Stimulated activated CD4-positive, alpha-beta T cell treated with anti-CD3 and anti-CD28 coated beads, TNF-alpha, amount 100 ng/mL, for 1 hour (primary cell): ENCODE measurements at places on chromosomes 7 and 10.

DNA sequence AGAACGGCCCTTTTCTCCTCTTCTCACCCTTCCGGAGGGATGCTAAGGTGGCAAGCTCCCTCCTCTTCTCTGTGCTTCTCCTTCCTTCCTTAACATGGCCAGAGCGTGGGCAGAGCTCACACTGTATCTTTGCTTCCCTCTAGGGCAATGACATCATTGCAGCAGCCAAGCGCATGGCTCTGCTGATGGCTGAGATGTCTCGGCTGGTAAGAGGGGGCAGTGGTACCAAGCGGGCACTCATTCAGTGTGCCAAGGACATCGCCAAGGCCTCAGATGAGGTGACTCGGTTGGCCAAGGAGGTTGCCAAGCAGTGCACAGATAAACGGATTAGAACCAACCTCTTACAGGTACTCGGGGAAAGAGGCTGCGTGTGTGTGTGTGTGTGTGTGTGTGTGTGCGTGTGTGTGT lies 36.6 kb downstream of the AP3M1 start:
- no peak for DNase-seq

DNA sequence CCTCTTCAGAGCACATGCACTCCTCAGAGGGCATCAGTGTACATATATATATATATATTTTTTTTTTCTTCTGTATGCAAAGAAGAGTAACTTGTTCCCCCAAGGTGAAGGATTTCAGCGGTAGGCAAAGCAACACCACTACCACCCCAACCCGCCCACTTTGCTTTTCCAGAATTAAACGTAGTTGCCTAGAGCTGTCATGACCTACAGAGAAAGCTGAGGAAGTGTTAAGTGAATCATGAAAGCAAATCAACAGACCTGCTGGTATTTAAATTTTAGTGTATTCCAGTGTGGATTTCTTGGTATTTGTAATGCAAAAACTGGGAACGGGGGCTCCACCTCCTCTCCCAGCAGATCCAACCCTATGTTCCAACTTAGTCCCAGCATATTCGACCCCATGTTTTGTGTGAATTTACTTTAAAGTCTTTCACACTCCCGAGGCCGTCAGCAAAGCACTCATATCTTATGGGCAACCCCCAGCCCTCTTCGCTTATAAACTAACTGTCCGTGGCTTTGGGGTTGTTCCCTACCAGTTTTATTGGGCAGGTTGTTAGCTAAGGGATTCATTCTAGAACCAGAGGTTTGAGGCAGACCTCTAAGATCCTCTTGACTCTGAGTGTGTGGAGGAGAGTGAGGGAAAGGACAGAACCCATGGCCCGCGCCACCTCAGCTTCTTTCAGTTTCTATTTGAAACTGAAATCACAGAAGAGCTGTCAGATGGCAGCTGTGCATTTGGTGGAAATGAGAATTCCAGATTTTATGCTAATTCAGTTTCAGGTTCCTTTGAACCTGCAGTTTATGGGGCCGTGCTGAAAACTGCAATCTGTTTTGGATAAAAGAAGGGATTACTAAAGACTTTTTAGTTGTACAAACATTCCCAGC lies 450.2 kb upstream of the GALNT17 start:
- DNase-seq, result no peak

DNA sequence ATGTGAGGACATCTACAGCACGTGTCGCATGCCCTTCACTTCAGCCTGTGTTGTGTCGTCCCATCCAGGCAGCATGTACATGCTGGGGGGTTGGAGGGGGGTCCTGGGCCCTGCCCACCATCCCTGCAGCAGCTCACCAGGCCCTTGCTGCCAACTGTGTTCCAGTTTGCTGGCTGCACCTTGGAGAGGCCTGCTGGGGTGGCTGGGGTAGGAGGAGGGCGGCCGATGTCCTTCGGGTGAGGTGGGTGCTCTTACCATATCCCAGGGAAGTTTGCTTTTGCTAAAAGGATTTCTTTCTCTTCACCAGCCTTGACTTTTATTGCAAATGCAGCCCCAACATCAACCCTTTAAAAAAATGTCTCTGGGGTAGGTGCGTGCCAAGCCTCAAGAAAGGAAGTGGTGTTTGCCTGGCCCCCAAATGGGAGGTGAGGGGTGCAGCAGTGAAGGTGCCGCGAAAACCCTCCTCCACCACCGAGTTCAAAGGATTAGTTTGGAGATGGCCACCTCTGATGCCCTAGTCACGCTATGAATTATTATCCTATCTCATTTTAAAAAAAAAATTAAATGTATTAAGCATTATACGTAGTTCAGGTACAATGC lies 165.8 kb upstream of the KLF6 start:
- DNase-seq, result no peak

- no peak for DNase-seq
Measured at GRCh38 chr10:90462749-90463470, 394.9 kb downstream of the HTR7 start.

DNA sequence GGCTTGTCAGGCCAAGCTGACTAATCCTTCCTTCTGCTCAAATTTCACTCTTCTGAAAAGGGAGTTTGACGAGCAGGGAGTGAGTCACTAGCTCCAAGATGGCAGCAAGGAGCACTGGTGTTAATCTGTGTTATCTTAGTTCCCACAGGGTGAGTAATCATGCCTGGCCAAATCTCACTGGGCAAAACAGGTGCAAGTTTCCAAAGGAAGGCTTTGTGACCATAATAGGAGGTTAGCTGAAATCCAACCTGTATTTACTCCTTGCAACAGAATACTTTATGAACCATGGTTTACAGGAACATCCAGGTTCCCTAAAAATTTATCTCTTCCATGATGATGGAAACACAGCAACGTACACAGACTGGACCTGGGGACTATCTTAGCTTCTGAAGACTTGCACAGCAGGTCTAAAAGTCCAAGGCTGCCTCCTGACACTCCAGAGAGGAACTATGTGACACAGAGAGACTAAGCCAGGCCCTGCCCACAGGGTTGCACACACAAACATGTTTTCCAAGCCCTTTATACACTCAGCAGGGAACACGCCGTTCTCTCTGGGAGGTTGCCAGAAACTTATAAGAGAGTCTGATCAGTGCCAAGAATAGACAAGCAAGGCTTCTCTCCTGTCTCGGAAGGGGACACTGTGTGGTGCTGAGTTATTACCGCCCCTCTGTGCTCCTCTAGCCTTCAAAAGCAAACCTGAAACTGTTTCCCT lies 46.3 kb downstream of the PDK4 start:
- DNase-seq, result no peak

- no peak for DNase-seq
Measured at GRCh38 chr10:88154596-88155250, 291.3 kb downstream of the PTEN start.

DNA sequence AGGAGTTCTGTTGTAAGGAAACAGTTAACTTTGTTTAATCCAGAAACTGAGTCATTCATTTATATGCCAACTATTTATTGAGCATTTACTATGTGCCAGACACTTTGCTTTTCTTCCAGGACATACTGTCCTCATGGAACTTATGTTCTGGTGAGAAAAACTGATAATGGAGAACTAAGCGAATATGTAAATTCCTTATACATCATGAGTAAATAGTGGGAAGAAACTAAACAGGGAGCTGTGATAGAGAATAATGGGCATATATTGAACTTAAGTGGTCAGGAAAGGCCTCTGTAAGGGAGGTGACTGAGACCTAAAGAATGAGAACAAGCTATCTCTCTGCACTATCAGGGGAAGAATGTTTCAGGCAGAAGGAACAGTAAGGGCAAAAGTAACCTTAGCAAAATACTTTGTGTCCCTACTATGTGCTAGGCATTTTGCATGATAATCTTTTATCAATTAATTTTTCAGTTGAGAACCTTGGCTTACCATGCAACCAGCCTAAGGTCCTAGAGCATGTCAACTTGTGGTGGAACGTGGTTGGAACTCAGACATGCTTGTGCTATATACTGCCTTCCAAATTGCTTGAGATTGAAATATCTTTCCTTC lies 45.4 kb downstream of the ST7 start:
- no peak for DNase-seq

GRCh38 chr10:86647773-86648703 lies 6.3 kb upstream of the OPN4 start:
- no peak for DNase-seq

DNA sequence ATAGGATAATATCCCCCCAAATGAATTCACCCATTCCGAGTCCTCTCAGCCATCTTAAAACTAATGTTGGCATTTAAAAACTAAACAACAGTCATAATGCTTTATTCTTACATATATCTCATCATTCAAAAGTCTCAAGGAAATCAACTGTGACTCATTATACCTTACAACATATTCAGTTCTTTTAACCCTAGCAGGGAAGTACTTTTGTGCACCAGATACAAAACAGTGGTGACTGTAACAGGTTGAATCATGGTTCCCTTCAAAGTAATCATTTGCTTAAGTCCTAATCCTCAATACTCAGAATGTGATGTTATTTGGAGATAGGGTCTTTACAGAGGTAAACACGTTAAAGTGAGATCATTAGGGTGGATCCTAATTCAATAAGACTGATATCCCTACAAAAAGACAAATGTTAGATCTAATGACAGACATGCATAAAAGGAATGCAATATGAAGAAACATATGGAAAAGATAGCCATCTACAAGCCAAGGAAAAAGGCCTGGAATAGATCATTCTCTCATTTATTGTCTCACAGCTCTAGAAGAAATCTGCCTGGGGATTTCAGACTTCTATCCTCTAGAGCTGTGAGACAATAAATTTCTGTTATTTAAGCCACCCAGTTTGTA lies 42.3 kb downstream of the RELN start:
- no peak for DNase-seq

DNA sequence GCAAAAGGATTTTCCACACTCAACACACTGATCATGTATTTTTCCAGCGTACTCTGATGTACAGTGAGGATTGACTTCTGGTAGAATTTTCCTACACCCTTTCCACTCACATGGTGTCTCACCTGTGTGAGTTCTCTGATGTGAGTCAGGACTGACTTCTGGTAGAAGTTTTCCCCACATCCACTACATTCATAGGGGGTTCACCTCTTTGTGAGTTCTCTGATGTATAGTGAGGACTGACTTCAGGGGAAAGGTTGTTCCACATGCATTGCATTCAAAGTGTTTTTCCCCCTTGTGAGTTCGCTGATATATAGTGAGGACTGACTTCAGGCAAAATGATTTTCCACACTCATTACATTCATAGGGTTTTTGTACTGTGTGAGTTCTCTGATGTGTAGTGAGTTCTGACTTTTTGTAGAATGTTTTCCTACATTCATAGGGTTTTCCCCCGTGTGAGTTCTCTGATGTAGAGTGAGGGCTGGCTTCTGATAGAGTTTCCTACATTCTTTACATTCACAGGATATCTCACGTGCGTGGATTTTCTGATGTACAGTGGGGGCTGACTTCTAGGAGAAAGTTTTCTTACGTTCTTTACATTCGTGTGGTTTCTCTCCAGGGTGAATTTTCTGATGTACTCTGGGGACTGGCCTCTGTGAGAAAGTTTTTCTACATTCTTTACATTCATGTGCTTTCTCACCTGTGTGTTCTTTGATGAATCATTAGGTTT lies 146.5 kb downstream of the GLRX3 start:
- DNase-seq, result no peak
